ENCODE measurements at places on chromosomes 7 and 10.

DNA sequence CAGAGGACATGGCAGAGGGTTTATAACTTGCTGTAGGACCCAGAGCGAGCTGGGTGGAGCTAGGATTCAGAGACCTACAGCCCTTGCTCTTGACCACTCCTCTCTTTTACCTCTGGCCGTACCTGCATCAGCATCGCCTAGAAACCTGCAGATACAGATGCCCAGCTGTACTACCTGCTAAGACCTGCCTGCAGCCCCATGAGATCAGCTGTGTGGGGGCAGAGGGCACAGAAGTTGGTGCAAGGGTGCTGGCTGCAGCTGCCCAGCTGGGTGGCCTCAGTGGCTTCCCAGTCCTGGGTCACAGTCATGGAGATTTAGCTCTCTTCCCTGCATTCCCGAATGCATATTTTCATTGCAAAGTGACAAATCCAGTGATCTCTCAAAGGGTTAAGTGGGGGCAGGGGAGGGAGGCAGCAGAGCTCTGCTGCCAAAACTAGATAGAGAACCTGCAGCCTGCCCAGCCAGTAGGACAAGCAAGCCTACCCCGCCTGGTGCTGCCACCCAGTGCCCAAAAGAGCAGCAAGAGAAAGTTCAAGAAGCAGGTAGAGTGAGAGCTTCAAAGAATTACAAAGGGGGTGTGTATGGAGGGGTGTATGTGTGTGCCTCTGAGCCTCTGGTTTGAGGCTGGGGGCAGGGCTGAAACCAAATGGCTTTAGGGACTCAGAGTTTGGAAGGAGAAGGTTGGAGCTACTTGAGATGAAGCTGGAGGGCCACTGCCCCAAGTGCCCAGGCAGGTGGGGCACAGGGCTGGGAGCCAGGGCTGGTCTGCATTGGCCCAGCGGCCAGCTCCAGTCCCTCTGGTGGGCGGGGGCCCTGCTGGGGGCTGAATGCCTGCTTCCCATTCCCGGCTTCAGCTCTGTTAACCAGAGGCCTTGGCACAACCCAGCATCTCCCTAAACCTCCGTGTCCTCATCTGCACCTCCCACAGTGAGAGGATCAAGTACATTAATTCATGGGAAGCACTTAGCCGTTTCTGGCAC is 6.9 kb downstream of the FAM241B start:
- DNase-seq, result no peak

DNA sequence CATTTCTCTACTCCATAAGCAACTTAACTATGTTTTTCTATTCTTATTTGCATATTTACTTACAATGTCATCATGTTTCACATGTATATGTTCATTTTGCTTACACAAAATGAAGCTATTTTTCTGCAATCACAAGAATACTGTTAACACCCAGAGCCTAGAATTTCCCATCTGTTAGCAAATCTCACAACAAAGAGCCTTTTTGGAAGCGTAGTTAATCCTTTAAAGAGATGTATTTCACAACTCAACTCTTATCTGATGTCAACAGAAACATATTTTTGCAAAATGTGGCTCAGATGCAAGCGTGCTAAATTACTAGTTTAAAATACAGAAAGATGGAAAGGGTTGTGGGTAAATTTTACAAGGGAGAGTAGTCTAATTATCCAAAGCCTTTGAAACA is 110.6 kb upstream of the COL1A2 start:
- no peak for DNase-seq

GRCh38 chr10:68870061-68870460 is 31.1 kb upstream of the DDX50 start:
- DNase-seq, result no peak

GRCh38 chr10:29104661-29105399 is 184.0 kb upstream of the LYZL1 start:
- DNase-seq, result no peak

DNA sequence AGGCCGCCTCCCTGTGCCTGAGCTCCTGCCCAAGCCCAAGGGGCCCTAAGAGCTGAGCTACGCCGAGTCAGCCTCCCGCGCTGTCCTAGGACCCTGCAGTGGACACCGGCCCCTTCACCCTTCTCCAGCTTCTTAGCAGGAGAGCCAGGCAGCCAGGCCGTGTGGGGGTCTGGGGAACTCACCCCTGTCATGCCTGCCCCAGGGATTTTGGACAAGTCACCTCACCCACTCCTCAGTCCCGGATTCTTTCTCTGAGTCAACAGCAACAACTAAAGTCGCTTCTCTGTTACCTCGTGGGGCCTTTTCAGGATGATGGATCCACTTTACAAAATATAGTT is 79.3 kb downstream of the MKI67 start:
- no peak for DNase-seq

- DNase-seq, result no peak
These were observed 82.7 kb downstream of the ZRANB1 start for GRCh38 chr10:125024497-125025234.

GRCh38 chr10:126783806-126784557 is 113.5 kb upstream of the C10orf90 start:
- DNase-seq, result no peak
